Prostate gland (tissue), 2 donors: ENCODE measurements at places on chromosomes 11 and 22. TPM values are rescaled to one million over a fixed set of nuclear protein-coding genes. Genes with fewer than 3 reads are reported as not detected.

DNA sequence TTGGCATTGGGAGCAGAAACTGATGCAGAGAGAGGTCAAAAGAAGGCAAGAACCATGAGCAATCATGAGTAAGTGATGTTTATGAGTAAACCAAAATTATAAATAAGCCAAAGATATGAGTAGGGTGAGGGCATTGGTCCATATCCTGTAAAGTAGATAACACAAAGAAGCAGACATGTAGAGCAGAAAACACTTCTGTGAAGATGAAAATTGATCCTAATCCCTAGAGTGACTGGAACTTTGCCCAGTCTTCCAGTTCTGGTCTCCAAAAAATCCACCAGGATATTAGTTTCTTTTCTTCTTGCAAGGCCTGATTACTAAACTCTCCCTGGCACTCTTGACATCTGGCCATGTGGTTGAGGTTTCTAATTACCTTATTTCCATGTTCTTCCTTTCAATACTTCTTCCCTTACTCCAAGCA is 13.7 kb upstream of the DRD2 start:
- no peak for DNase-seq

- no peak for DNase-seq
Measured at GRCh38 chr11:19813158-19813879, 100.7 kb downstream of the NAV2 start.

- DNase-seq, result no peak
Measured at GRCh38 chr11:2587132-2587930, 112.5 kb downstream of the KCNQ1OT1 start.

DNA sequence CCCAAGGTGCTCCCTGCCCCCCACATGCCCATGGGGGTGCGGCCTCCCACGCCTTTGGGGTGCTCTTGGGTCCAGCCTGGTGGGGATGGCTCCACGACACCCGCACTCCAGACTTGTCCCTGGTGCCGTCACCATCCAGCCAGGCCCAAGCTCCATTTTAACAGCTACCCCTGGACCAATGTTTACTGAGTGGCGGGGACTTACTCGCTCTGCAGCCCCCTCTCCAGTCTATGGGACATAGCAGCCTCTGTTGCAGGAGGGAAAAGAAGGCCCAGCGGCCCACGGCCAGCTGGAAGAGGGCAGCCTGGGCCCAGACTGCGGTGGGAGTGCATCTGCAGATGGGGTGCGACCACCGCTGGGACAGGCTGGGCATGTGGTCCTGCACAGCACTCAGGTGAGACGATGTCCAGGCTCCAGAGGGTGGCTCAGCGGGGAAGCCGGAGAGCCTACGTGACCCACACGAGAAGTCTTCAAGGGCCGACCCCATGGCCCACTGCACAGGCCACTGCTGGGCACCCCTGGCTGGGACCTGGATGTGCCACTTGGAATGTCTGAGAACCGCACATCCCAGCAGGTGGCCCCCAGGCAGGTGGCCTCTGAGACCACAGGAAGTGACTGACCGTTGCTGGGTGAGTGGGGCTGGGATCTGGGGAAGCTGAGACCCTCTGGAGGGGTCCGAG is 18.1 kb downstream of the IL17REL start:
- DNase-seq, result no peak

GRCh38 chr11:120119121-120119520 is 18.8 kb downstream of the TRIM29 start:
- DNase-seq, result no peak

- DNase-seq, result no peak
Measured at GRCh38 chr11:64619811-64620380, 28.9 kb downstream of the SLC22A12 start.

DNA sequence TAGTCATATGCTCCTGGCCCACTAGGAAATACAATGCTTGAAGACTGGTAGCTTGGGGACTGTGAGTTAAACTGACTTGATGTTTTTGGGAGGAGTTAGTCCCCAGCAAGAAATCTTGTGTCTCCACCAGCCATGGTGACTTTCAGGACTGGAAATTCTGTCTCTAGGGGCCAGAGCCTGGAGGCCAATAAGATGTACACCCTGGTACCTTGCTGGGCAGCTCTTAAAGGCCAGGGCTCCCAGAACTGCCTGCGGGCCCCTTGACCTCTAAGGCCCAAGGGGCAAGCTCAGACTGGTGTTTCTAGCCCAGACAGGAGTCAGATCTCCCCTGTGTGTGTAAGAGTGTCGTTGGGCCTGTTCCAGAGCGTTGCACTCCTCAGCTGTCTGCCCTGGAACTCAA is 128.7 kb upstream of the C11orf58 start:
- DNase-seq, result no peak

DNA sequence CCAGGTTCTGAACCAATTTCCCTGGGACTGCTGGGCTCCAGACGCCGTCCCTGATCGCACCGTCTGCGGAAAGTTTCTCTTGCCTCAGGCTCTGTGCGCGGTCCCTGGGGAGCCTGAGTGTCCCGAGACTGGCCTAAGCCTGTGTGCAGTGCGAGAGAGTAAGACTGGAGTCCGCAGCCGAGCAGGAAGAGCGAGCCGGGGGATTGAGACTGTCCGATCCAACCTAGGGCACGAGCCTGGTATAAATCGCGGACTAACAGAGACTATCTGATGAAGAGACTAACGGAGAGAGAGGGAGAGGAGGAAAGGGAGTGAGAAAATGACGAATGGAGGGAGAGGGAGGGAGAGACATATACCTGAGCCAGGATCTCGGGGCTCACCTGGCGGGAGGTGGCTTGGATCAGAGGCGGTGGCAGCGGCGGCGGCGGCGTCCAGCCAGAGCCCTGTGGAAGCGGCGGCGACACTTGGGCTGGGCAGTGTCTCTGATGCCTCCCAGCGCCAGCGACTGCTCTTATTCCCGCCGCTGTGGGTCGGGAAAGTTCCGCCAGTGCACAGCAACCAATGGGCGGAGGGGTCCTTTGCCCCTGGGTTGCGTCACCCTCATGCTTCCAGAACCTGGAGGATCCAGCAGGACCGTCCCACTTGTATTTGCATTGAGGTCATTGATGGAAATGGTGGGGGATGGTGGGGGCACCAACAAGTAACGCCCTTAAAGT is at the start of gene CALCA:
Gene CALCA, minus strand, starts transcription at position 487 of the 716 bp plus-strand sequence. CDS start 1,159 bp downstream, outside the sequence.
- no peak for DNase-seq

DNA sequence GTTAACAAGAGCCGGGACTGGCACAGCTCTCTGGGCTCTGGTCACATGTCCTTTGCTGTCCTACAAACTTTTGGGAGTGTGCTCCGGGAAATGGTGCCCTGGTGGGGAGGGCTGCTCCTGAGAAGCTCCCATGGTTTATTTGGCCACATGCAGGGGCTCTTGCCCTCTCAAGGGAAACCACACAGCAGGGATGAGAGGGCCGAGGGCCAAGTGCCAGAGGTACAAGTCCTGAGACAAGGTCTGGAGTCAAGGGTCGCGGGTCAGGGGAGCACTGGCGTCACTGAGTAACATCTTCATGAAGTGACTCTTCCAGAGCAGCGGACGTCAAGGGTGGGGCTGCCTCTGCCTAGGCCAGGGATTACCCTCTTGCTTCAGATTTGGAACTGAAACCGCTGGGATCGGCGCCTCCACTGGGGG is 1160.6 kb downstream of the TBC1D22A start:
- DNase-seq, result no peak

GRCh38 chr11:16430674-16431073 is 74.3 kb upstream of the SOX6 start:
- no peak for DNase-seq

DNA sequence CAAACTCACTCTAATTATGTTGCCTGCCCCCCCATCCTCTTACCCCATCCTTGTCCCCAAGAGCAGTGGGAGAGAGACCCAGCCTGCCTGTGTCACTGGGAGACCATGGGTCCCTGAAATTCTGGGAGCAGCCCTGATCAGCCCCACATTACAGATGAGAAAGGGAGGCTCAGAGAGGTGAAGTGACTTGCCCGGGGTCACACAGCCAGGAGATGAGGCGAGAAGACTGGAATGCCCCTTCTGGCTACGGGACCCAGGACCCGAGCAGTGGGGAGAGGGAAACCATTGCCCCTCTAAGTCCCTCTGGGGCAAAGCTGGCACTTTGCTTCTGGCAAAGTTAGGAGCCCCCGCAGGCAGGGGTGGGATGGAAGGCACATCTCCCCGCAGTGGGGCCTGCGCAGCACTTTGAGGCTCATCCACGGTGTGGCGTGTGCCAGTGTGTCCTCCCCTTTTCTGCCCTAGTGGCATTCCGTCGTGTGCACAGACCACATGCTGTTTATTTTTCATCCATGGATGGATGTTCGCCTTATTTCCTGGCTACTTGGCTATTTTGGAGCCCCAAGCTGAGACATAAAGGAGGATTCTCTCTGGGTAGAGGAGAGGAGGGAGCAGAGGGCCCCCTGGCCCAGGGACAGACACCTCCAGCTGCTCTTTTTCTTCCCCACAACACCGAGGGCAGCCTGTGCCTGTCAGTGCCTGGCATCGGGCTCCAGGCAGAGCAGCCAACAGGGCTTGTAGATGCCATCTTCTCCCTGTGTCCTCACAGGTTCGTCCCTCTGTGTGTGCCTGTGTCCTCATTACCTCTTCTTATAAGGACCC is 3.7 kb upstream of the FGF3 start:
- DNase-seq, result no peak

- peak; percentile 8 for DNase-seq
Measured at GRCh38 chr11:113014262-113015097, 53.3 kb downstream of the NCAM1 start.

DNA sequence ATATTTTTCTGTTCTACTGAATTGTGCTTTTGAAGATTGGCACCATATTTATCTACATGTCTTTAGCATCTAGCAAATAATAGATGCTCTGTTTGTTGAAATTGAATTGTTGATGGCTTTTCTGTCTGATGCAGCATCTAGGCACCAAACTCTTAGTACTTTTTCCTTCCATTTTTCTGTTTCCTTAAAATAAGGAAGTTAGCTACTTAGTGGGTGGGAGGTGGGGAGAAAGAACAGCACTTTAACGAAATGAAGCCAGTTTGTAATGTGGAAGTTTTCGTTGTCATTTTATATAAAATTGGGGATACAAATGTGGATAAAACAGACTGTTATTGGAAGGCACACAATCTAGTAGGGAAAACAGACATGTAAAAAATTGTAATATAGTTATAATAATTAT is 76.6 kb downstream of the HIPK3 start:
- DNase-seq, result no peak

DNA sequence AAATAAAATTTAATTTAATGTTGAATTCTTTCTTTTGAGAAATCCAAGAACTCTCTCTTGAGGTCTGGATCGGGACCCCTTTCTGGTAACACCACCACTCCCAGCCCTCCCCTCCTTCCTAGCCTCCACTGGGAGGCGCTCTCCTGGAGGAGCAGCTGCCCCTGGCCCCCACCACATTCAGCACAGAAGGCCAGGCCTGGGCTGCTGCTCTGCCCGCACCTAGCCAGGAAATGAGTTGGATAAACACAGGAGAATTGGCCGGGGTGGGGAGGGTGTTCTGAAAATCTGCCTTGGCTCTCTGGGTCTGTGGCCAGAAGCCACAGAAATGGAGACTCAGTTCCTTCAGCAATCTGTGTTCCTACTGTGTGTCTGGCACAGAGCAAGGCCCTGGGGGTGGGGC is 31.2 kb downstream of the C22orf42 start:
- no peak for DNase-seq

- DNase-seq, result no peak
Measured at GRCh38 chr11:32121012-32121411, 30.1 kb downstream of the RCN1 start.

DNA sequence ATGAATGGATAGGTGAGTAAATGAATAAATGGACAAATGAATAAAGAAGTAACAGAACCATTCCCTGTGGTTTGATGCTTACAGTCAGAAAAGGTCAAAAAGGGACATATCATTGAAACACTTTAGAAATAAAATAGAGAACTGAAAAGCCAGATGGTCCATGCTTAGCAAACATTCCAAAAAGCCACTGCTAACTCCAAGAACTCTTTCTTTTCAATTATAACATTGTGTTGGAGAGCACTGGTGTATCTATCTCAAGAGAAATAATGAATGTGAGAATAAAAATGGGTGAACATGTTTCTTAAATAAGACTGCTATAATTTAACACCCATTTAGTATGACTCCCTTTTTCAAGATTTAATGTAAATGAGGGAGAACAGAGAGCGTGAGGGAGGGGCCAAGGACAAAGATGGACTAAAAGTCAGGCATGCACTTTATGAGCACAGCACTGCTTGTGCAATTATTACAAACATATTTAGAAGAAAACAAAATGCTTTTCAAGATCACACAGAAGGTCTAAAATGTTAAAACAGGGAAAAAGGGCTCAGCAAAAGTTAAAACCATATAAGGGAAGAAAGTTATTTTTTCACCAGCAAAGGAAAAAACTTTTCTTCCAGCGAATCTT is 224.3 kb upstream of the PITPNB start:
- no peak for DNase-seq

- DNase-seq, result no peak
Measured at GRCh38 chr11:8178297-8178696, 9.5 kb upstream of the RIC3 start.

DNA sequence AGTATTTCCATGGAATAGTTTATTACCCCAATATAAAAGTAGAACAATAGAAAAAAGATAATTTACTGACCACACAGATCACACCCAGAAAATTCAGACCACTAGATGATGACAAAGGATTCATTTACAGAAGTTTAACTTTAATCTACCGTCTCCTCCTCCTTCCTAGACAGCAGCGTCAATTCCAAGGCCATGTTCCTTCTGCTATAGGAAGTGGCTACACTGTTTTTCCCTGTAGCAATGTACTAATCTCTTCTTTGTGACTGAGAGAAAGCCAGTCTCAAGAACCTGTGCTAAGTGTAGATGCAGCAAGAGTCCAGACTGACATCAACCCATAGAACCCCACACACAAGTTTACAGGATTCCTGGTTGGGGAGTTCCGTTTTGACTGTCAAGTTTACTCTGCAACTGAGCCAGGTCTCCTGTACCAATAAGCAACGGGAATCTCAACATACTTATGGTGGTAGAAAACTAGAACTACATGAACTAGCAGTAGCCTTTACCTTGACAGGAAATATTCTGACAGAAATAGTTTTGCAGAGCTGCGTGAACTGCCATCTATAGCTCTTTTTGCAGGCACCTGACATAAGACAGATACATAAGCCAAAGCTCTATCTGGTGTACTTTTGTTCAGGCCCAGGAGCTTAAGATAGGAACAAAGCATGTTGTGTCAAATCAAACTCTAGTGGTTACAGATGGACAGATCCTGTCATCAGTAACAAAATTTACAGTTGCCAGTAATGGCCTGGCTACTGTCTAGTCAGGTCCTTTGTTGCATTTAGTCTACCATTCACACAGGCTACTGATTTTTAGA is 42.9 kb downstream of the MRTFA start:
- DNase-seq, result no peak

Gene ZP1
- 0.80 TPM for total RNA-seq

Gene ADORA2A
- total RNA-seq, result 2.1 TPM

Gene TRIM44
- 33.2 TPM for total RNA-seq

Gene CHADL
- total RNA-seq, result 8.2 TPM

Gene MRPL23
- 162 TPM for total RNA-seq

Gene PLAAT5
- 25.7 TPM for total RNA-seq

Gene GRK2
- total RNA-seq, result 111 TPM

Gene PGA3
- total RNA-seq, result 0.77 TPM

Gene MAP4K2
- total RNA-seq, result 35.8 TPM
